Renal cortical epithelial cell (primary cell): ENCODE measurements at places on chromosomes 11 and 22.

- no peak for DNase-seq
Measured at GRCh38 chr22:27299181-27300085, 502.1 kb downstream of the MN1 start.

- no peak for DNase-seq
Measured at GRCh38 chr11:47314992-47315391, 37.5 kb downstream of the MYBPC3 start.

- no peak for DNase-seq
Measured at GRCh38 chr11:71545405-71545966, 2.7 kb upstream of the KRTAP5-9 start.

- DNase-seq: peak; percentile 79
Measured at GRCh38 chr11:113553235-113553634, 78.0 kb upstream of the DRD2 start.

GRCh38 chr11:67050139-67050538 is 6.5 kb upstream of the RHOD start:
- no peak for DNase-seq

GRCh38 chr11:46134540-46134939 is 13.3 kb upstream of the PHF21A start:
- no peak for DNase-seq
